ENCODE measurements at places on chromosomes 1 and 21. TPM values are rescaled to one million over a fixed set of nuclear protein-coding genes. Genes with fewer than 3 reads are reported as not detected.

PPM1J gene
- not detected for total RNA-seq

KRTAP21-2 gene
- total RNA-seq, result not detected

SEMA4A gene
- 16.6 TPM for total RNA-seq

PLPP3 gene
- not detected for total RNA-seq

CYP4X1 gene
- not detected for total RNA-seq

ACKR1 gene
- not detected for total RNA-seq

PRAMEF15 gene
- not detected for total RNA-seq

TRNP1 gene
- 0.28 TPM for total RNA-seq

DNA sequence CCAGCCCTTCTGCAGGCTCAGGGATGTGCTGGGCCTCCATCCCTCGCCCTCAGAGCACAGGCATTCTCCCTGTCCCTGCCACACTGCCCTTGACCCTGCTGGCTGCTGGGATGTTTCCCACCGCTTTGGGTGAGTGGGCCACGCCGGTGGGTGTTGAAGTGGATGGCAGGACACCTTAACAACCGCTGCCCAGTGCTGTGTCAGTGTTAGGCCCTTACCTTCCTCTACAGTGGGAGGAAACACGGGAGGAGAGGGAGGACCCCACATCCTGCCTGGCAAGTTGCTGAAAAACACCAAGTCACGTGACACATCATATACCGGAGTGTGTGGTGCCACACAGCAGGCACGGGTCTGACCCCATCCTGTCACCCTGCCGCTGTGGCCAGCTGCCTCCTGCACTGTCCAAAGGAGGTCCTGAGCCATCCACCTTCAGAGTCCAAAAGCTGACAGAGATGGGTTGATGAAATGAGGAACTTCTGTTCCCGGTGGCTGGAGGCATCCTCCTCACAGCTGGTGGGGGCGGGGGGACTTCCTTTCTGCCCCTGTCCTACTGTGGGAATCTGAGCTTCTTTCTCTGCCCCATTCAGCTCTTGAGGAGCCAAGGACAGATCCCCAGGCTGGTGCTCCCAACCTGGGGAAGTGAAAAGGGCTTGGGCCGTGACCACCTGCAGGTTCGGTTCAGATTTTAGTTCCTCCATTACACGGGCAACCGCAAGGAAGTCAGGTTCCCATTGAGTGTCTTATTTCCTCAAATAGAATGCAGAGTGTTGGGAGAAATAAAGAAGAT, 3.2 kb upstream of the THEMIS2 start:
- no peaks in the 10 kb centered on the region for H3K27me3 ChIP-seq
- H3K4me3 ChIP-seq, result peak overlapping the region; percentile 73
- peak; percentile 83 for DNase-seq
- H3K4me1 ChIP-seq, result peaks cover 30% of the 10 kb centered on the region

- no peak overlapping the region for H3K4me3 ChIP-seq
- no peaks in the 10 kb centered on the region for H3K36me3 ChIP-seq
- DNase-seq, result no peak
Measured at GRCh38 chr21:43968410-43969114, 43.5 kb upstream of the TRAPPC10 start.

DNA sequence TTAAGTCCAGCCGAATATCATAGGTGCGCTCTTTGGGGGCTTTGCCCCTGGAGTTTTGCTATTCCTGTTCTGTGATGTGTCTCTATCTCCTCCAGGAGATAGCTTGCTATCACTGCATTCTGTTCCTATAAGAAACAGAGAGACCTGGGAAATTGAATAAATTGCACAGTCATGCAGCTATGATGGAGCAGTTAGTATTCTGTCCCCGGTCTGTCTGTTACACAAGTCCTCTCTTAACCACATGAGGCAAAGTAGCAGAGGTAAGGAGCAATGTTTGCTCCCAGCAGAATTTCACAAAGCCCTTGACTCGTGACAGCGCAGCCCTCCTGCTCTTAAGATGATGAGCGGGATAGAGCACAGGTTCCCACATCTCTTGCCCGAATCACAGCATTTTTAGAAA, 63.9 kb upstream of the GRHL3 start:
- no peaks in the 10 kb centered on the region for H3K36me3 ChIP-seq
- H3K27me3 ChIP-seq, result no peaks in the 10 kb centered on the region
- no peaks in the 10 kb centered on the region for H3K4me1 ChIP-seq
- no peak overlapping the region for H3K27ac ChIP-seq
- H3K4me3 ChIP-seq, result no peak overlapping the region
- no peak for DNase-seq

DNA sequence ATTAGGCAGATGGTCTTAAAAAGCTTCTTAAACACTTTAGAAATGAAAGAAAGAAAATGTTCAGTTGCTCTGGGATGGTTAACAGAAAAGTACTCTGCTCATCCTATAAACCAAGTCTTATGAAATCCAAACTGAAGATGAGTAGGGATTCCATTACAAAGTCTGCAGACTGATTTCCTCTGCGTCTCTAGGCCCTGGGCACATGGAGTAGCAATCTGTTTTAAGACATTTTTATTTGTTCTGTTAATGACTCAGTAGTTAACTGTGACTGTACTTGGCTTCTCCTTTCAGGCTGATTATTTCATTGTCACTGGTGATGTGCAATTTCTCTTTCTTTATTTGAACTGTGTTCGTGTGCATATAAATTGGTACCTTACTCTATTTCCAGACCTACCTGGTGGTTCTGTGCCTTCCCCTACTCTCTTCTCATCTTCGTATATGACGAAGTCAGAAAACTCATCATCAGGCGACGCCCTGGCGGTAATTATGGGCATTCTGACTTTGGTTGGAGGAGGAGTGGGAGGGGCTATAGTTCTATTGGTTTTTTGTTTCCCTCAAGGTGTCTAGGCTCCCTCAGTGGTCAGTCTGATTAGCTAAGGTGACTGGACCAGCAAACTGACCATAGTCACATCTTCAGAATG, 30.6 kb downstream of the ATP1A1 start:
- no peak overlapping the region for H3K4me3 ChIP-seq
- peaks cover 13% of the 10 kb centered on the region for H3K4me1 ChIP-seq
- no peaks in the 10 kb centered on the region for H3K27me3 ChIP-seq

DNA sequence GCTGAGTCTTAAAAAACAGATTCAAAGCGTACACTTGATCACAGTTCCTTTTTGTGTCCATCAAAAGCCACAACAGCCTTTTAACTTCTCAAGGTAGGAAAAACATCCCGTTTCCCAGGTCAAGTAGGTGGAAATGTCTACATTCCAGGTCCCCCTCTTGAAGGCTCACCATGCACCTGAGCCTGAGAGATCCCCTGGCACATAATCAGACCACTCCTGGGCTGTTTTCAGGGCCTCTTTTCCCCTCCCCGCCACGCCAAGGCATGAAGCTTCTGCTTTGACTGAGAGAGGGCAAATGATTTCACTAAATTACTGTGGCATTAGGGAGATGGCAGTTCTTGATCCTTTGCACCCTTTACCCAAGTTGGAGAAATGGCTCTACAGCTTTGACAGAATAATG, 21.7 kb downstream of the CNN3 start:
- H3K27me3 ChIP-seq, result peaks cover 11% of the 10 kb centered on the region
- no peak for DNase-seq
- H3K4me3 ChIP-seq, result no peak overlapping the region
- H3K36me3 ChIP-seq, result no peaks in the 10 kb centered on the region
- no peak overlapping the region for H3K27ac ChIP-seq
- no peaks in the 10 kb centered on the region for H3K4me1 ChIP-seq

DNA sequence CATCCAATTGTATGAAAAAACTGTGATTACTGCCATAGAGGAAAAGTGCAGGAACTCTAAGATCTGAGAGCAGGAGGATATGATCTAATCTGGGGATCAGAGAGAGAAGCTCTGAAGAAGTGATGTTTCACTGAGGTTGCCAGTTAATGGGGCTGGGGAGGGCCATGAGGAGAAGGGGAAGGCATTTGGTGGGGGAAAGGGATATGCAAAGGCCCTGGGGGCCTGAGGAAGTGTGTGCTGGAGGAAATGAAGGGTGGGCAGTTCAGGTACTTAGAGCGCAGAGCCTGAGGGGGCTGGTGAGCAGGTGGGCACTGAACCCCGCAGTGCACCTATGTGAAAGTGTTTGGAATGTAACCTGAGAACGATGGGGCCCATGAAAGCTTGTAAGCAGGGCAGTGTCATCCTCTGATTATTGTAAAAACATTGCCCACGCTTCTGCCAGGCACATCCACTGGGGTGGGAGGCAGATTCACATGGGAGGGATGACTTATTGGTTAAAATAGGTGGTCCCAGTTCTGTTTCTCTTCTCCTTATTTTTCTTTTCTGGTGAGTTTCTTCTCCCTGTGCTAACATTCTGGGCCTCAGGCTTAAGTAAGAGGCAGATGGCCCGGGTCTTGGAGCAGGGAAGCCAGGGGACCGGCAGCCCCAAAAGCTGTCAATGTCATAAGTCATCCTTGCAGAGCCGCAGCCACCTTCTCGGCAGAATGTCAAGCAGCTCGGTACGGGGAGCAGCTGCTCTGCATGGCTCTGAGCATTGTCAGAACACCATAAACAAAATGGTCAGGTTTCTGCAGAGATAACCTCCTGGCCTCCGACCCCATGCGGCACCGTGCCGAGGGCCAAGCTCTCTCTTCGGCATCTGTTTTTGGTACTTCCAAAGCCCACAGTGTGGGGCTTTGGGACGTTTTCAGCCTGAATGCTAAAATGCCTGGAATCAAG, 492.0 kb upstream of the VAMP3 start:
- H3K4me3 ChIP-seq, result no peak overlapping the region
- DNase-seq, result no peak
- no peaks in the 10 kb centered on the region for H3K4me1 ChIP-seq
- H3K27ac ChIP-seq, result no peak overlapping the region
- H3K36me3 ChIP-seq, result no peaks in the 10 kb centered on the region

DNA sequence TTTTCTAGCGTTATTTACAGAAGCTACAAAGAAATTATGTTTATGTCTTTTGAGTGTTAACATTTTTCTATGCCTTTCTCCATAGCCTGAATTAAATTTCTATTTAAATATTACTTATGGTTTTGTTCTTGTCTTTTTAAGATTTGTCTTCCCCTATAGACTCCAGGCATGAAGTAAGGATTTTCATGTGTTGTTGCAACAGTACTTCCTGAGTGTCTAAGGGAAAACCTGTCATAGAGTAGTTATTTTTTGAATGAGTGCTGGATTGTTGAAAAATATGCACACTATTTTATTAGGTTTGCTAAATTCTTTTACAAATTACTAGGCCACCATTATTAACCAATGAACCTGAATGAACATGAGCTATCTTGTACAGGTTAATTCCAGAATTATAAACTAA, 27.1 kb downstream of the SAMSN1 start:
- no peaks in the 10 kb centered on the region for H3K27me3 ChIP-seq
- H3K4me1 ChIP-seq, result peaks cover 81% of the 10 kb centered on the region
- no peak for DNase-seq
- H3K36me3 ChIP-seq, result peaks cover 56% of the 10 kb centered on the region
- peak overlapping the region; percentile 45 for H3K4me3 ChIP-seq
- H3K27ac ChIP-seq, result peak overlapping the region; percentile 100

- no peak overlapping the region for H3K4me3 ChIP-seq
- H3K4me1 ChIP-seq, result no peaks in the 10 kb centered on the region
- no peak overlapping the region for H3K27ac ChIP-seq
- no peak for DNase-seq
- peaks cover 3% of the 10 kb centered on the region for H3K27me3 ChIP-seq
Measured at GRCh38 chr1:211705467-211706091, 30.2 kb upstream of the NEK2 start.

GRCh38 chr1:210746024-210746731, 387.8 kb downstream of the KCNH1 start:
- H3K27ac ChIP-seq, result no peak overlapping the region
- no peak for DNase-seq
- peaks cover 25% of the 10 kb centered on the region for H3K27me3 ChIP-seq
- H3K36me3 ChIP-seq, result no peaks in the 10 kb centered on the region

GRCh38 chr1:28296401-28297261, 32.2 kb upstream of the MED18 start:
- no peaks in the 10 kb centered on the region for H3K27me3 ChIP-seq
- peaks cover 25% of the 10 kb centered on the region for H3K4me1 ChIP-seq
- no peak for DNase-seq

GRCh38 chr21:15301736-15302135, 236.9 kb upstream of the NRIP1 start:
- no peak overlapping the region for H3K4me3 ChIP-seq
- no peaks in the 10 kb centered on the region for H3K4me1 ChIP-seq
- H3K27me3 ChIP-seq, result no peaks in the 10 kb centered on the region
- H3K36me3 ChIP-seq, result no peaks in the 10 kb centered on the region
- DNase-seq, result no peak
- no peak overlapping the region for H3K27ac ChIP-seq

All from natural killer cell treated with Interleukin-12 subunit alpha and Interleukin-12 subunit beta and Interleukin-15 and Interleukin-18, amount 100 ng/mL, for 72 hours (primary cell).